ENCODE measurements at places on chromosomes 16 and 17.

GRCh38 chr17:47315451-47316266 lies 8.1 kb upstream of the EFCAB13 start:
- no peak for DNase-seq

DNA sequence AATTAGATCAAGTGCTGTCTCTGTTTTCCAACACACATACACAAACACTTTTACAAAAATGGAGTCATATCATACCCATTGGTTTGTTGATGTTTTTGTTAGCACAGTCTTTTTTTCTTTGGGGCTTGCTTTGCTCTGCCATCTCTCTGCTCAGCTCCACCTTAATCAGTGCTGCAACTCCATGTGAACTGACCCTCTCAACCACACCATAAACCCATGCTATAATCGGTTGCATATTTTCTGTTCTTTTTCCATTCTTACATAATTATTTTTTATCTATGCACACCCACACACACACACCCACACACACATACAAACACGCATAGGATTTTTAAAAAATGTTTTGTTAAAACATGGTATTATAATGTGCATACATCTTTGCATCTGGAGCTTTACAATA lies 91.0 kb upstream of the CDH13 start:
- no peak for DNase-seq

- no peak for DNase-seq
Observed at GRCh38 chr17:3886776-3887175, 6.1 kb downstream of the CAMKK1 start.

GRCh38 chr17:72592242-72592966 lies 471.6 kb downstream of the SOX9 start:
- DNase-seq = peak; percentile 98

- no peak for DNase-seq
Observed at GRCh38 chr16:64629622-64630021, 492.2 kb downstream of the CDH11 start.

DNA sequence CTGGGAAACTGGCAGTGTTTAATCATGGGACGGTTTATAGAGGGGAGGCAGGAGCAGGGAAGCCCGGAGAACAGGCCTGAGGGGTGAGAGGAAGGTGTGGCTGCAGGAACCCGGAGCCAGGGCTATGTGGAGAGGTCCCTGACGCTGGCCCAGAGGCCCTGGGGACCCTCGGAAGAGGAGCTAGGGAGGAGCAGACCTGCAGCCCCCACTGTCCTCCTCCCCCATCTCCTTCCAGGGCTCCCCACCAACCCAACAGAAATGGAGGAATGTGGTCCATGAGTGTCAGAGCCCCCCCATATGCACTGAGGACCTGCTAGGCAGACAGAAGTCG lies 20.3 kb downstream of the TMEM235 start:
- DNase-seq = no peak
